G401 (cell line): ENCODE measurements at places on chromosomes 12 and 14.

GRCh38 chr12:82686168-82687020 lies at the start of gene TMTC2:
TMTC2 (plus strand) TSS chr12:82686906.
- DNase-seq, result peak; percentile 97

GRCh38 chr12:39235990-39236767 lies 206.7 kb downstream of the KIF21A start:
- no peak for DNase-seq

- DNase-seq, result no peak
Measured at GRCh38 chr14:86091811-86092210, 561.9 kb downstream of the FLRT2 start.

DNA sequence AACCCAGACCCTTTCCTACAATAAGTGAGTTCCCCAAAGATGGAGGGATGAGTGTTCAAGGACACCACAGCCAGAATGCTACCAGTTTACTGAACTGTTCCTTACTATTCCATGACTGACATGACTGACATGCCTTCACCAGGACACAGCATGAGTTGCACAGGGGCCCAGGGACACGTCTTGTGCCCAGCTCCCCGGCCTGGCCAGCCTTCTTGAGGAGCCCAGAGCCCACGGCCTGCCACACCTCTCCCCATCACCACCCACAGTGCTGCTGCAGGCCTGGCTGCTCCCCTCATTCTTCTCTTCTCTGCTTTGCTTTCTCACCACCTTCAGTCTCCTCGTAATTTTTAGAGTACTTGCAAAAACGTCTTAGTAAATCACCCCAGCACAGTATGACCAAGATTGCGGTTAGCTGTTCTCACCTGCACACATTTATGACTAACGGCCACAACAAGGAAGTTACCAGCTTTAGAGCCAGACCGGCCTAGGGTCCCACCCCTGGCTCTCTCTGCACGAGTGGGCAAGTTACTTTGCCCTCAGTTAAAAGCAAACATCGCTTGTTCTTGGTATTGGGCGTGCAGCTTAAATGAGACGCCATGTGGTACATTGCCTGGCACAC lies 18.5 kb downstream of the PPP2R5E start:
- DNase-seq, result no peak

DNA sequence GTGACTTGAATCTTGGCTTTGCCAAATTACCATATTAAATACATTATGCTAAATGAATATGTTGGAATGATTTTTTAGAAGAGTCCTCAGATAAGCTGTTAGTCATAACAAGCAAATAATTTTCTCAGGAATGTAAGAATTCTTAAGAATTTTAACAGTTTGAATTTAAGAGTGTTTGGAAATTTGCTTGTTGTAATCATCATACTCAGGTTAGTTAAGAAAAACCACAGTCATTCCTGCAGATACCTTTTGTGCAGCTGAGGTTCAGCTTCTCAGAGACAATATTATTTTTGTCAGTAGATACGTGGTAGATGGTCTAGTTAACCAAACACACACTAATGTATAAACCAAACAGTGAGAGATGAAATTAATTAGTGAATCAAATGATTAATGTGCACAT lies 8.9 kb downstream of the WNK1 start:
- DNase-seq, result no peak

DNA sequence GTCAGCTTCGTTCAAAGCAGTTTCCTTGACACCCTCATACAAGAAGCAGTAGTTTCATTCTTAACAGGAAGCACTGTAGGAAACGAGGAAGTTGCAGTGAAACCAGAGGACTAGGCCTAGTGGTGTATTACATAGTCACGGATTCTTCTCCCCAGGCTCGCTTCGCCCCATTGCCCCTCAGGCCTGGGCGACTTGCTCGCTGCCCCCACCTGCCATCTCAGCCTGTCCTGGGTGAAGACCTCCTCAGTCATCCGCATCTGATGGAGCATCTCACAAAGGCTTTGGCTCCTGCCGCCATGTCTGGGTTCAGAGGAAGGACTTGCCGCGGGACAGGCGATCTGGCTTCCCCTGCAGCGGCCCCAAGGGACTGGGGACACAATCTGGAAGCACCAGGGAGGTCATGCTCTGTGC lies 93.5 kb downstream of the LMNTD1 start:
- no peak for DNase-seq

DNA sequence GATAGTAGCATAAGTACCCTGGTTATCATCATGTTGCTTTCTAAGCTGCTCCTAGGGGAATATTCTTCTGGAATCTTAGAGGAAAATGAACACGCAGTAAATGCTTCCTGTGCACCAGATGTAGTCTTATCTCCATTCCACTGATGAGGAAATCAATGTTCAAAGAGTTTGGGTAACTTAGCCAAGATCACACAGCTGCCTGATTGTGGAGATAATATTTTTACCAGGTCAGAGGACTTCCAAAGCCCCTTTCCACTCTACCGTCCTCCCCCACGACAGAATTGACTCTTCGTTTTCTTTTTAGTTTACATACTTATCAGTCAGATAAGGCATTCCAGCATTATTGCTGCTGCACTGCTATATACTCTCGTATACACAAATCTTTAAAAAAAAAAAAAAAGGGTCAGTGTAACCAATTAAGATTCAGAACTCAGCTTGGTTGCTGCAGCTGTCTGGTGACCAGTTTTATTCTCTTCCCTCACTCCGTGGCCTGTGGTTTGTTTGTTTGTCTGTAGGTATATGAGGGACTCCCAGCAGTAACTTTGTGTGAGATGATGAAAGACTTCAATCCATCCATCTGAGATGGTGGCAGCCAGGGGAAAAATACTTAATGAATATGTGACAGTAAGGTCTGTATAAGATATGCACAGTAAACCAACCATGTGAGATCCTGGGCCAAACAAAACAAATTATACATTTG lies 110.5 kb downstream of the TGFB3 start:
- no peak for DNase-seq

GRCh38 chr12:78308701-78309100 lies 478.0 kb downstream of the NAV3 start:
- no peak for DNase-seq

- no peak for DNase-seq
Measured at GRCh38 chr12:116395396-116395795, 117.9 kb upstream of the MED13L start.

GRCh38 chr12:29149691-29150281 lies 708 bp downstream of the FAR2 start:
- DNase-seq, result peak; percentile 26

DNA sequence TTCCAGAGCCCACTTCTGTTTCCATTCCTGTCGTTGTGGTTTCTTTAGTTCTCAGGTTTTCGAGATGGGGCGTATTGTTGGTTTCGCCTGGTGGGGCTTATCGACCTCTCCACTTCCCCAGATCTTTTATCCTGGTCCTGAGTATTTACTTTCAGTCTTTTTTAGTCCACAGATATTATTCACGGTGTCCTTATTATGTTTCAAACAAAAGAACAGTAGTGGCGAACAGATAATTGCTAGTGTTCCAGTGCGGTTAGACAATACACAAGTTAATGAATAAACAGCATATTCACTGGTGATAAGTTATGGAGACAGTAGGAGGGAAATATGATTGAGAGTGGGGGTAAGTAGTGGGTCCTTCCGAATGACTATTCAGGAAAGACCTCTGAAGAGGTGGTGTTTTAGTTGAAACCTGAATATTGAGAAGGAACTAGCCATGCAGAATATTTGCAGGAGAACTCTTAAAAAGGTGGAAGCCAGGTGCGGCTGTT lies 668 bp downstream of the TMEM260 start:
- DNase-seq, result no peak

DNA sequence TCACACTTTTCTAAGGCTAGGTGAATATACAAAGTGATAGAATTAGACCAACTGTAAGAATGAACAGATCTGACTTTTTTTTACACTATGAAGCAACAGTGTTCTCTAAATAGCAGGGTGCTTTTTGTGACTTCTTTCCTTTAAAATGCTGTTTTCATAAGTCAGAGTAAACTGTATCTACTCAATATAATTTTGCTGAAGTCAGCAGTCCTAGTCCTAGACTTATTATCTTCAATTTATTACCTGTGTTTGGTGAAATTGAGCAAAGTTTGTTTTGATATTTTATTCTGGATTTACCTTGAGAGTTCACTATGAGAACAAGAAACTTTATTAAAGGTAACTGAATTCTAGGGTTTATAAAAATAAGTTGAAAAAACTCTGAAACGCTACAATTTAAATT lies 651.3 kb upstream of the MIS18BP1 start:
- no peak for DNase-seq

GRCh38 chr12:130474599-130475269 lies 137.0 kb downstream of the PIWIL1 start:
- peak; percentile 9 for DNase-seq

DNA sequence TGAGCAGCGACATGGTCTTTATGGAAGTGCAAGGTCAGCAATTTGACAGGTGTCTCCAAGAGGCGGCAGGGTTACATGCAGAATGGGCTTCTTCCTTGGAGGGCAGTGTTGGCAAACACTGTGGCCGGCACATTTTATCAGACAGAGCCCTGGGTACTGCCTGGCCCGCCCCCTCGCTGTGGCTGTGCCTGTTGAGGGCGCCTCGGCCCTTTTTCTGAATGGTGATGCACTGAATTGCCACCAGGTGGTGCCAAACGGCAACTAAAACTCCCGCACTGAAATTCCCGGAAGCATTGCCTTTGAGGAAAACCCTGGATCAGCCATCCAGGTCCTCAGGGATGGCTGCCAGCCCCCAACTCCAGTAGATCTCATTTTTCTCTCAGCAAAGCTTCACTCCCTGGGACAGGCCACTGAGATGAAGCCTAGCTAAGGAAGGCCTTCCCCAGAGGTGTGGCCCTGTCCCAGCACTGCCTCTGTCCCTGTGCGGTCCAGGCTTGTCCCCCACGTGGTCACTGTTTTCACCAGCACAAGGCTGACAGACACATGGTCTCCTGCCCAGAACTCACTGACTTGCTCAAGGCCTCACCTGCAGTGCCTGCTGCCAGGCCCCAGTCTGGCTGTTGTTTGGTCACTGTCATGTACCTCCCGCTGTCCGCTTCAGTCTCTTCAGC lies 73.6 kb downstream of the TESC start:
- peak; percentile 87 for DNase-seq

DNA sequence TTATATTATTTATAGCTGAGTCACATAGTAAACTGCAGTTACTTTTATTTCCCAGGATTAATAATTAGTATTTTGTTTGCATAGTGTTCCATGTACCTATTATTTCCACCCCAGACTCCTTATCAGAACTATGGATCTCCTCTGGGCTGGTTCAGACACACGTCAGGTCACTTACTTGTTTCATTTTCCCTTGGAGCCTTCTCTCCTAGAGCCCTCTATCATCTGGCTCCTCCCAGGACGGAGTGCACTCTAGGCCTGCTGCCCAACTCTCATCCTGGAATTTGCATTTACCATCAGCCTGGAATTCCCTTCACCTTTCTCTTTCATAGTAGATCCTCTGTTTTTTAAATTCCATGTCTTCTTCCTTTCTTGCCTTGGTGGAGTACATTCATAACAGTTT lies 28.5 kb upstream of the GALNT16 start:
- no peak for DNase-seq

GRCh38 chr12:87039536-87039935 lies 783.3 kb upstream of the MGAT4C start:
- no peak for DNase-seq

GRCh38 chr12:40632933-40633332 lies 59.3 kb upstream of the CNTN1 start:
- DNase-seq, result no peak

- DNase-seq, result no peak
Measured at GRCh38 chr14:34489324-34489723, 27.3 kb upstream of the SPTSSA start.

GRCh38 chr14:101078170-101078891 lies 174.8 kb upstream of the RTL1 start:
- no peak for DNase-seq

DNA sequence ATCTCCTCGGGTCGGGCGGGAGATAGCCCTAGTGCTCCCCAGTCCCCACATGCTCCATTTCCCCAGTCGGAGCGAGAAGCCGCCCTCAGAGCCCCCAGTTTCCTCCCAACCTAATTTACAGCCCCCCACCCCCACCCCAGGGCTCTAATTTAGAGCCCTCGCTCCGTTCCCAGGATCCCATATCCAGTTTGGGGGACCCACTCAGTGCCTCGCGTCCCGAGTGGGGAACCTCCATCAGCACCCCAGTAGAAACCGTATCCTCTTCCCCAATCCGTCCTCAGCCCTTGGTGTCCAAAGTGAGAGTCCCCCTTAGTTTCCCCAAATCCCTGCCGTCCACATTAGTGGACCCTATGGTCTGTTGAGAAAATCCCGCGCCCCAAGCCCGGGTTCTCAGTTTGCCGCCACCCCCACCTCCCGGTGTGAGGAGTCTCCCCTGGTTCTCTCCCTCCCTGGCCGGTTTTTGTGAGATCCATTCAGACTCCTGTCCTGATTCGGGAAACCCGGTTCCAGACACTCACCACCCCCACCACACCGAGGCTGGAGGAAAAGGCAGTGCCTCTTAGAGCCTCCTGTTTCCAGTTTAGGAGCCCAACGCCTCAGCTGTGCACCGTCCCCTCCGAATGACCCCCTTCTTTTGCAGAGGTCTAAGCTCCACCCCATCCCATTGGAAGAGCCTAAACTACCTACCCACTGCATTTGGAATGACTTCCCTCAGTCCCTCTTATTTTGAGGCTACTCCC lies 809 bp upstream of the MSI1 start:
- DNase-seq, result no peak

DNA sequence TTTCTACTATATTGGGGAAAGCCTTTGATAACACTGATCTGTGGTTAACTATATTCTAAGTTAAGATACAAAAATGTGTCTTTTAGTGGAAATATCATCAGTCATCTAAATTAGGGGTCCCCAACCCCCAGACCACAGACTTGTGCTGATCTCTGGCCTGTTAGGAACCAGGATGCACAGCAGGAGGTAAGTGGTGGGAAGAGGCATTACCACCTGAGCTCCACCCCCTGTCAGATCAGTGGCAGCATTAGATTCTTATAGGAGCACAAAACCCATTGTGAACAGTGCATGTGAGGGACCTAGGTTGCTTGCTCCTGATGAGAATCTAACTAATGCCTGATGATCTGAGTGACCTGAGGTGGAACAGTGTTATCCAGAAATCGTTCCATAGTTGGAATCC lies 28.3 kb upstream of the LIN7A start:
- DNase-seq, result no peak

GRCh38 chr12:52214421-52214802 lies 18.6 kb upstream of the KRT7 start:
- no peak for DNase-seq

DNA sequence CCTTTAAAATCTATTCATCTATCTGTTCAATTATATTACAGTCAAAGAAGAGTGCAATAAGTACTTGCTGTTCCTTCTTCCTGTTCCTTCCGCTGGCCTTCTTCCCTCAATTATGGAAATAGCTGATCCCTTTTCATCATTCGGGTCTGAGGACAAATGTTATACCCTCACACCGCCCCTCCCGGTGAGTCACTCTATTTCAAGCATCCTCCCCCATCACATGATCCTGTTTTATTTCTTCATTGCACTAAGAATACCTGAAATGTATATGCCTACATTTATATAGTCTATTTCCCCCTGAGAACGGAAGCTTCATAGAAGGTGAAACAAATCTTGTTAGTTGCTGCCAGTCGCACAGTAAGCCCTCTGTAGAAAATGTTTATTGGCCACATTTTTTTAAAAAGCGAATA lies 2.5 kb downstream of the SLC38A1 start:
- DNase-seq, result peak; percentile 54

- no peak for DNase-seq
Measured at GRCh38 chr12:82097877-82098276, 260.3 kb downstream of the CCDC59 start.
